ENCODE measurements at places on chromosomes 7 and 10.

DNA sequence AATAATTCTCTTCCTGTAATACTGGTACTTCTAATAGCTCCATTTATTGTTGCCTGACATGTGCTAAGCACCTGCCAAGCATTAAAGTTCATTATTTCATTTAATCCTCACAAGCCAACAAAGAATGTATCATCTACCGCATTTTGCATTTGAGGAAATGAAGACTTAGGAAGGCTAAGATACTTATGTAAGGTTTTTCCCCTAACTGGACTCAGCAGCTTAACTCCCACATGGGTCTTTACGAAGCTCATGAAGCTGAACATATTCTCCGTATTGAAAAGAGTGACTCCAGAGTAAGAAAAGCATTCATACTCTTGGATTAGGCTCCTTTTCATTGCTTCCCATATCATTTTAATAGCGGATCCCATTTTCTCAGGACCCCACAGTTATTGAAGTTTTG lies 155.7 kb upstream of the TMEM72 start:
- no peak for DNase-seq

GRCh38 chr10:93006435-93007039 lies 54.1 kb upstream of the CYP26C1 start:
- peak; percentile 21 for DNase-seq

GRCh38 chr10:69569396-69569934 lies 3.8 kb downstream of the NEUROG3 start:
- no peak for DNase-seq

DNA sequence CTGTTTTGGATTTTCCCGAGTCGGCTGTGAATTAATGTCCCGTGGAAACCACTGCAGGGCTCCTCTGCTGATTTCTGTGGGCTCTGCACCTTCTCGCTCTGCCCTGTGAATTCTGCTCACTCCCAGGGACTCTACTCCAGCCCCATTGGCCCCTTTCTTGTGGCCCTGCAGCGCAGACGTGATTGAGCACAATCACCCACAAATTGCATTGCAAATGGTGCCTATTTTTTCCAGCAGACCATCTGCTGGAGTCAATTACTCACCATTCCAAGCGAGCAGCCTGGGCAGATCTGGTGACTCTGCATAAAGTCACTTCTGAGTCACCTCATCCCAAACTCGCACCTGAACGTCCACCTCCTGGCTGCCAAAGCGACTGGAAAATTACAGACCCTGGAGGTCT lies 235.8 kb downstream of the PAXIP1 start:
- DNase-seq = no peak

- DNase-seq = no peak
Observed at GRCh38 chr7:48173313-48173712, 2.1 kb downstream of the ABCA13 start.

- no peak for DNase-seq
Observed at GRCh38 chr7:108282427-108282996, 152.4 kb upstream of the LAMB4 start.

- DNase-seq = no peak
Observed at GRCh38 chr10:126301701-126302475, 86.4 kb downstream of the ADAM12 start.

GRCh38 chr7:138570715-138571114 lies 110.7 kb downstream of the TRIM24 start:
- DNase-seq = no peak

GRCh38 chr10:103096130-103096529 lies 96.9 kb downstream of the NT5C2 start:
- DNase-seq = no peak

GRCh38 chr7:42730586-42730985 lies 181.3 kb downstream of the C7orf25 start:
- DNase-seq = no peak

DNA sequence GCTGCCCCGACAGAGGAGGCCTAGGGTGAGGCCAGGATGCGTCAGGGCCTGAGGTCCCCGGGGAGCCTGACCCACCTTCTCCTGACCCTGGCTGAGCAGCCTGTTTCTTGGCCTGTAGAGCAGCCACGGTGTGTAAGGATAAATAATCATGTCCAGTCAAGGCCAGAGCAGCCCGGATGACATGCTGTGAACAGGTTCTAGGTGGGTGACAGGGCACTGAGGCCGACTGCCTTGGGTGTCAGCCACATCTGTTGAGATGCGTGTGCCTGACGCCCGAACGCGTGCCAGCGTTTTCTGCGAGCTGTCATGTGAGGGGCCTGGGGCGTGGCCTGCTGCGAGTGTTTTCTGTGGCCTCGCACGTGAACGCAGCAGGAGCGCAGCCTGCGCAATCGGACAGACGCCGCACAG lies 118.3 kb downstream of the FAM53B start:
- no peak for DNase-seq

GRCh38 chr10:83582407-83583095 lies 556.8 kb upstream of the GHITM start:
- DNase-seq = no peak

GRCh38 chr7:156166692-156167416 lies 354.6 kb upstream of the SHH start:
- no peak for DNase-seq

DNA sequence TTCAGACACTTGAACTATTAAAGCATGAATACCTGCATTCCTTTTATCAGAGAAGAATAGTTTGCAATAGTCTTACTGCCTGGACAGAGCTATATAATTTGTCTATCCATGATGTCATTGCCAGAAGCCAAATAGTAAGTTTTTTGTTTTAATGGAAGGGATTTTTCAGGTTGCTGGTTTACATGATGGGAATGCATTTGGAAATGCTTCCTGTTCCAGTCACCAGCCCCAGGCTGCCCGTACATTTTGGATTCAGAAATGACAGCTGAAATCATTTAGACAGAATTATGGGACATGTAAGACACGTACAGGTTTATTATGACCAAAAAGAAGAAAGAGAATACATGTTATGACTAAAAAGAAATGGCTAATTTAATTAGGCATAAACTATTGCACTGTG lies 293.1 kb downstream of the CDK14 start:
- DNase-seq = no peak

- DNase-seq = no peak
Observed at GRCh38 chr7:93279541-93279940, 47.4 kb downstream of the VPS50 start.

GRCh38 chr10:63264617-63265221 lies 131.6 kb downstream of the NRBF2 start:
- no peak for DNase-seq
